ENCODE measurements at places on chromosomes 3 and 15.

GRCh38 chr3:31291818-31292217, 240.9 kb upstream of the STT3B start:
- no peak for DNase-seq

DNA sequence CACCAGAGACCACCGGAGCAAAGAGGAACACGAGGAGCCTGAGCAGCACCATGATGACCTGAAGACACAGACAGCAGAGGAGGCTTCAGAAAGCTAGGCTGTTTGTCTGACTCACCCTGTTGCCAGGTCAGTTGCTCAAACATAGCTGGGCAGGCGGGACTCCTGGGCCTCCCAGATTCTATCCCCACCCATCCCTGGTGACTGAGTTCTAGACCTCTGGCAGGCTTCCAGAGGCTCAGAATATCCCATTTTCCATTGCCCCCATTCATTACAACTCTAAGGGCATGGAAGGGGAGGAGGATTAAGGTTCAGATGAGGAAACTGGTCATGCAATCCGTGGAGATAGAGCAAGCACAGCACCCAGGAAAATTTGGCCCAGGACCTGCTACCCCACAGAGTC, at the start of gene CDHR4:
Gene CDHR4, minus strand, starts transcription at position 113 of the 400 bp plus-strand sequence. Its CDS starts 61 bp downstream, at position 52.
- DNase-seq, result no peak

DNA sequence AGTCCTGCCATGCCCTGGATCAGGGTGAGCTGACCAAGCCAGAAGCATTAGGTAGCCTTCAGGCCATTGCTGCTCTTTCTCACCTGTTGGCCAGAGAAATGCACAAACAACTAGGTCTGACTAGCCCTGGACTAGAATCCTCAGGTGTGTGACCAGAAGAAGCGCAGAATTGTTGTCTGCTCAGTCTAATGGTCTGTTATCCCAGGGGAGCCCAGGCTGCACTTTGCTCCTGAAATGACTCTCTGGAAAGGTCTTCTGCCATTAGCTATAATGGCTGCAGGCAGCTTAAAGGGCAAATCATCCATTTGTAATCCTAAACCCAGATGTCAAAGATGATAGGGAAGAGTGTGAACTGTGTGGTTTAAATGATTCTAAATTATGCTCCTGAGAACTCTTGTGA, 246.1 kb downstream of the NFKBIZ start:
- DNase-seq, result no peak

DNA sequence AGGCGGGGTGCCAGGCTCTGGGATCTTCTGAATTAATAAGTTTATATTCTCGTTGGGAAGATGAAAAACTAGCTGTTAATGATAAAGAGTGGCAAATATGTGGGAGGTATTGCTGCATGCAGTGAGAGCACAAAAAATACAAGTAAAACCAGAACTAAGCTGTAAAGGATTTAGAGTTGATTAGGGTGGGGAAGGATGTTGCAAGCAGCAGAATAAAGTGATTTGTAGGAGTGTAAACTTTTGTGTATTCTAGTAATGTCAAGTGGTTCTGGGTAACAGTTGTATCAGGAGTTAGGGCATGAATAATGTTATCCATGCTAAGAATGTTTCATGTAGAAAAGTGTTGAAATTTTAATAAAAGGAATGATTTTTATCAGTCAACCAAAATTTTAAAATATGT, 18.1 kb downstream of the CRYBG3 start:
- DNase-seq, result no peak

- no peak for DNase-seq
Observed at GRCh38 chr3:17044855-17045254, 160.1 kb downstream of the PLCL2 start.

DNA sequence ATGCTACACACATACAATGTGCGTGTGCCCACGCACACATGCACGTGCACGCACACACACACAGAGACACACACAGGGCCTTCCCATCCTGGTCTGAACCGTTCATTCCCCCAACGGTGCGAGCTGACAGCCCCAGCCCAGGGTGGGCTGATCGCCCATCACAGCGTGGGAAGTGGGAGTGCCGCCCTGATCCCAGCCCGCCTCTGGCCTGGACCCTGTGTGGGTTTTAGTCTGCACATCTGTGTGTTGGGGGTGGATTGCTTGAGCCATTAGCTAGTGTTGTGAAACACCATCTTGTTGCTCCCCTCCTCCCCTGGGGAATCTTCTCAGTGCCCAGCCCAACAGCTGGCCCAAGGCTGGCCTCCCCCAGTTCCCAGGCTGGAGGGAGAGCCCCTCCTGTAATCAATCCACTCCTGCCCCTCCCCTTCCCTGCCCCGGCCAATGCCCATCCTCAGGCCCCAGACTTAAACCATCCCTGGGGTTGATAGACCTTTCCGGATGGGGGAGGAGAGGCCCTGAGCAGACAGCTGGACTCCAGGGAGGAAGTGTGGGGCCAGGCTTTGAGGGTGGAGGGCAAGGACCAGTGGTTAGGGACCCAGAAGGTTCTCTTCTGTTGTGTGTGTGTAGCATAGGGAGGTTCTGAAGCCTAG, 8.3 kb downstream of the SEMA3G start:
- DNase-seq, result peak; percentile 42

DNA sequence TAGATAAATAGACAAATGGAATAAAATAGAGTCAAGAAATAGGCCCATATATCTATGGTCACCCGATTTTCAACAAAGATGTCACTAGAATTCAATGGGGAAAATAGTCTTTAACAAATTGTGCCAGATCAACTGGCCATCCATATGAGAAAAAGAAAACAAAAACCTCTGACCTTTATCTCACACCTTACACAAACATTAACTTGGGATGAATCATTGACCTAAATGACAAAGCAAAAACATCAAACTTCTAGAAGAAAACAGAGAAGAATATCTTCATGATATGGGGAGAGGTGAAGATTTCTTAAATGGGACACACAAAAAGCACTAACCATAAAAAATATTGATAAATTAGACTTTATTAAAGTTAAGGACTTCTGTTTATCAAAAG, 31.9 kb downstream of the ITGA11 start:
- DNase-seq, result no peak

- no peak for DNase-seq
Observed at GRCh38 chr3:195124378-195124992, 146.5 kb downstream of the XXYLT1 start.

DNA sequence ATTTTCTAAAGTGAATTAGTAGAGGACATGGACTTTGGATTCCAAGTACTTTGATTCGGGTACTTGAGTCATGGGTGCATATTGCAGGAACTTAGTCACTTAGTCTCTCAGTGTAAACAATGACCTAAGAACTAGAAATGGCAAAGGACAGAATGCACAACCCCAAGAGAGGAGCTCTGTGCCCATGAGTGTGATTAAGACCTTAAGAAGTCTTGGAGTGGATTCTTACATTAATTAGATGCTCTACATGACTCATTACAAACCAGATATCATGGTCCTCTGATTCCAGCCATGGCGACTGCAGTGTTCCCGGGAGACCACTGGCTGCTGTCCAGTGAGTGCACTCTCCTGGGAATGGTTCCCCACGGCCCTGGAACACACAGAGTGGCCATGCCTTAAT, 251.5 kb downstream of the GABRG3 start:
- DNase-seq, result no peak

DNA sequence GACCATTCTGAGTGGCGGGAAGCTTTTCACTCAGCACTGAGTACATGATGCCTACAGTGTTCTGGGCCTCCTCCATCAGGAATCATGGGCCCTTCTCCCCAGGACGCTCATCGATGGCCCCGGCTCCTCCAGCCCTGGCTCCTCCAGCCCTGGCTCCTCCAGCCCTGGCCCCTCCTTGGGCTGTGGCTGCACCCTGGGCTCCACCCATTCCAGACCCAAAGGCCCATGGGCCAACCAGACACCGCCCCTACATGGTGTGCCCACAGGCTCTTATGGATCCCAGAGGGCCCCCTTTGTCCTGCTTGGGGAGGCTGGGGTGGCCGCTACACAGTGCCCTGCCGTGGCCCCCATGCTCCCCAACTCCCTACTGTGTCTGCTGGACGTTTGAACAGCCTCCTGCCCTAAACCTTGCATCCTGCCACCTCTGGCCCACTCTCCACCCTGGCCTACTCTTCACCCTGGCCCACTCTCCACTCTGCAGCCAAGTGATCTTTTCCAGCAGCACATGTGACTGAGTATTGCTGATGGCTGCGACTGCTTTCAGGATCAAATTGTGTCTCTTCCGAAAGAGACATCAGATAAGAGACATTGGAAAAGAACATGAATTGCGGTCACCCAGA, 57.9 kb downstream of the APBA2 start:
- no peak for DNase-seq

GRCh38 chr3:134847349-134847748, 52.3 kb downstream of the EPHB1 start:
- no peak for DNase-seq

DNA sequence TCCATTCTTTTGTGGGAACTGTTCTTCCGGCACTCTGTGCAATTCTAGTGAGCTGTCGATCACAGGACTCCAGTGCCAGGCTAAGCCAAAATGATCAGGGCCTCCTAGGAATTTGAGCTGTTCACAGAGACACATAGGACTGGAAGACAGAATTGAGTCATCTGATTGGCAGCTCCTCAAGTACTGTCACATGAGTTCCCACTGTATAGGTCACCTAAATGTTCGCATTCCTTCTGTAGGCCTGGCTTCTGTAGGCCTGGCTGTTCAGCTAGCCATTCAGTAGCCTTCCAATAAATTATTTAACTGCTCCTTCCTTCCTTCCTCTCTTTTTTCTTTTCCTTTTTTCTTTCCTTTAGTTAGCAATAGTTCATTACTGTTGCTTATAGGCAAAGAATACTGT, 4.3 kb downstream of the PROS1 start:
- no peak for DNase-seq

DNA sequence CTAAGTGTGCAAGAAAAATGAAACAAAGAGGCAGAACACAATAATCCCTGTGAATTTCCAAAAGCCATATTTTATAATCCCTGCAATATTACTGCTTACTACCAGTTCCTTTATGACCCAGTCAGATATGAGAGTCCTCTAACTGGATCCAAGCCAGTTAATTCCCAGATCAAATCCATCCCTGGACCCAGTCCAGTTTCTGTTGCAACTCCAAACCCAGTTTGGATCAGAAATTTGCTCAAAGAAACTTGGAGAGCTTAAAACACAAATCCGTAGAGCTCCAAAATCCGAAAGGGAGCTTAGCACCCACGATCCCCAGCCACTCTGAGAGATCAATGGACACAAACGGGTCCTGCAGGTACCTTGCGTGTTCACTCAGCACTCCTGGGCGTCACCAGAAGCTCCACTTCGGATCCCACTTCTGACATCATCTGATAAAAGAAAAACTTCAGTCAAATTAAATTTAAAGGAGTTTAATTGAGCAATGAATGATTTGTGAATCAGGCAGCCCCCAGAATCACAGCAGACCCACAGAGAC, 32.6 kb upstream of the THUMPD3 start:
- no peak for DNase-seq

- no peak for DNase-seq
Observed at GRCh38 chr3:119601154-119601553, 3.5 kb downstream of the PLA1A start.

- DNase-seq, result peak; percentile 50
Observed at GRCh38 chr3:143139762-143140161, 20.2 kb downstream of the CHST2 start.

DNA sequence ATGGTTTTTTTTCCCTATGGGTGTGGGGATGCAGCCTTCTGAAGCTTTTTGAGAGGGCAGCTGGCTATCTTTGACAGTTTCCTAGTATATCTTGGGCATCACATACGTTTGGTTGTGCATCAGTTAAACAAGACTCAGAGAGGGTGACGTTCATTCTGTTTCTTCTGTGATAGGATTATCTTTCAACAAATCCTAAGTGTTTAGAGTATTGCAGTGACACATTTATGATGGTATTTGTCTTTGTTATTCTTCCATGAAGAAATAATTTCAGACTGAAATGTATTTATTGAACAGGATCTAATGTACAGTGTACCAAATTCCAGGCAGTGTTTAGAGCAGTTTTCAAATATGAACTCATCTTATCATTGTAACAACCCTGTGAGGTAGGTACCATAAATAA, 114.4 kb downstream of the PLCL2 start:
- DNase-seq, result no peak

DNA sequence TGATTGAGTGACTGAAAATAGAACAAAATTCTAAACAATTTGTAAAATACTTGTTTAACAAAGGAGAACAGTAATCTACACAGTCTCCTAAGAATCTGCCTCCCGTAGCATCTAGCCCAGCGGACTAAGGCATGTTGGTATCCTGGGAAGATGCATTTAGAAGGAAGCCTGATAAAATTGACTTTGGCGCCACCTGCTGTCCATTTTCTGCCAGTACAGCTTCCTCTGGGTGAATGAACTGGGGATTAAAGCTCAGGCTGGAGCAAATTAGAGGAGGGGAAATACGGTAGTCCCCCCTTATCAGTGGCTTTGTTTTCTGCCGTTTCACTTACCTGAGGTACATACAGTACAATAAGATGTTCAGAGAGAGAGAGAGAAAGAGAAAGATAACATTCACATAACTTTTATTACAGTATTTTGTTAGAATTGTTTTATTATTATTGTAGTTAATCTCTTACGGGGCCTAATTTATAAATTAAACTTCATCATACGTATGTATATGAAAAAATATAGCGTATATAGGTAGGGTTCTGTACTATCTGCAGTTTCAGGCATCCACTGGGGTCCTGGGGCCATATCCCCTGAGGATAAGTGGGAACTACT, 191.6 kb downstream of the GAP43 start:
- peak; percentile 58 for DNase-seq

GRCh38 chr3:14304101-14305045, 98.0 kb upstream of the SLC6A6 start:
- DNase-seq, result no peak

- DNase-seq, result no peak
Observed at GRCh38 chr3:60746695-60747416, 504.4 kb downstream of the FHIT start.

GRCh38 chr3:188104050-188104449, 49.9 kb upstream of the LPP start:
- DNase-seq, result no peak

GRCh38 chr3:190747571-190747970, 114.9 kb downstream of the GMNC start:
- DNase-seq, result no peak

DNA sequence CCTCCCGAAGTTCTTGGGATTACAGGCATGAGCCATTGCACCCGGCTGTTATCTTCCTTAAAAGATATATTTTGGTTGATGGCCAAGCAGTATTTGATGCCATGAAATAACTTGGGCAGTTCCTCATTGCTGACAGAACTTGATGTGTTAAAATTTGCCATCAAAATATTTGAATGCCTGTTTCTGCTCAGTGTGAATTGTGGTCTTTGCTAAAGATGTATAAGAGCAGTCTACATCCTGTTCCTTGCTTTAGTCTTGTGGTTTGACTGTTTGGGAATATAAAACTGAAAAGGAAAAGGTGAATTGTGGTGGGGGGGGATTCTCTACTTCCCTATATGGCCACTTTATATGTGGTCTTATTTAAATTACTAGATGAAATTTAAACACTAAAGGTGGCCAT, 14.0 kb downstream of the TRIM71 start:
- DNase-seq, result no peak

- no peak for DNase-seq
Observed at GRCh38 chr3:170307671-170308405, 49.7 kb upstream of the SKIL start.

- DNase-seq, result no peak
Observed at GRCh38 chr3:65814845-65815578, 223.7 kb downstream of the MAGI1 start.

Measured in left ventricle myocardium inferior (tissue), 1 donor.